ENCODE measurements at places on chromosomes 12 and 14.

- DNase-seq: no peak
Measured at GRCh38 chr14:102342238-102342637, 20.5 kb downstream of the CINP start.

DNA sequence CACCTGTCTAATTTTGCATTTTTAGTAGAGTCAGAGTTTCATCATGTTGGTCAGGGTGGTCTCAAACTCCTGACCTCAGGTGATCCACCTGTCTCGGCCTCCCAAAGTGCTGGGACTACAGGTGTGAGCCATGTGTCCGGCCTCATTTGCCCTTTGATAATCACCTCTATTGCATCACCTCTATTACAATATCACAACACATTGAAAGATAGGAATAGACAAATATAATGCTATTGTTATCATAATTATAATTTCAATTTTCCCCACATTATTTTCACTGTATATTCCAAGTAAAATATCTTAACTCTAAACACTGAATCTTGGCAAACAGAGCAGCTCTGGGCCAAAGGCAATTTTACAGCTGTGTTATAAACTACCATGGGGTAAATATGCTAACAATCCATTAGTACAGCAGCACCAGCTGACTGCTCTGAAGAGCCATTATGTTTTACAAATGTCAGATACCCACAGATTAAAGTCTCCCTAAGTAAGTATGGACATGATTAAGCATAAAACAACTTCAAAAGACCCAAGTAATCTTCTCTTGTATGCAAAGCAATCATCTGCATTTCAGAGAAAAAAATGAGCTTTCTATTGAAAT lies 173.2 kb downstream of the MED13L start:
- DNase-seq: no peak

DNA sequence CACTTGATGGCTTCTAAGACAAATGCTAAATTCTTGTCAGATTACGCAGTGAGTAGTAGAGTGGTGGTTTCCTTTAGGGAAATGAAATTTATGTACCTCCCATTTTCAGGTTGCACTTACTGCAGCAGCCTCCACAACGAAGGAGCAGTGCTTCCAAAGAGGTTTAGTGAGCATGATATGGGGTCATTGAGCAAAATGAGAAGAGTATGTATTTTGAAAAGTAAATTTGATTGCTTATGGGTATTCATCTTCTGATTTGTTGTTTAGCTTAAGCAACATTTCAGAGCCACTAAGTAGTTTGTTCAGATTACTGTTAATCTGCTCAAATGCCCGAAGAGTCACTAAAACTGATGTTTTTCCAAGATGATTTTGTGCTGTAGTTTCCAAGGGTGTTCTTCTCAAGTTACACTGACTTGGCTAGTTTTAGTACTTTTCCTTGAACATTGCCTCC lies 493.6 kb downstream of the PCNX1 start:
- DNase-seq: no peak

DNA sequence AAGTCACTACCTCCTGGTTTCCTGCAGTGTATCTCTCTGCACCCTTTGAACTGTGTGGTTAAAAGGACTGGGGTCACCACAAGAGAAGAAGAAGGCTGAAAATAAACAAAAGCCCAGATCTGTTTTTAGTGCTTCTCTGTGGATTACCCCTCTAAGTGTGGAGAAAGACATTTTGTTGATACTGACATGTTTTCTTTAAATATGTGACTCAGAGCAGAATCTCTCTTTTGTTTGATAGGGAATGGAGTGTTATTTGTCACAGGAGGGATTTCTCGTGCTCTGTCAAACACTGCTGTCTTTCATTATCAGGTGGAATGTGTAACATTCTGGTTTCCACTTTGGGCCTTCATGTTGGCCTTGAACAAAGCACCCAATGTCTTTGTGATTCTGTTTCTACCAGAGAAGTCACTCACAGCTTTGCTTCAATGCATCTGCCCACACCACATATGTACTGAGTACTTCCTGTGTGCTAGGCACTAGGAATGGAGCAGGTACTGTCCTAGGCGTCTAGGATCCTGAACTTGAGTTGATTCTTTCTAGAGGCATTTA lies 82.1 kb downstream of the PLXNC1 start:
- no peak for DNase-seq

DNA sequence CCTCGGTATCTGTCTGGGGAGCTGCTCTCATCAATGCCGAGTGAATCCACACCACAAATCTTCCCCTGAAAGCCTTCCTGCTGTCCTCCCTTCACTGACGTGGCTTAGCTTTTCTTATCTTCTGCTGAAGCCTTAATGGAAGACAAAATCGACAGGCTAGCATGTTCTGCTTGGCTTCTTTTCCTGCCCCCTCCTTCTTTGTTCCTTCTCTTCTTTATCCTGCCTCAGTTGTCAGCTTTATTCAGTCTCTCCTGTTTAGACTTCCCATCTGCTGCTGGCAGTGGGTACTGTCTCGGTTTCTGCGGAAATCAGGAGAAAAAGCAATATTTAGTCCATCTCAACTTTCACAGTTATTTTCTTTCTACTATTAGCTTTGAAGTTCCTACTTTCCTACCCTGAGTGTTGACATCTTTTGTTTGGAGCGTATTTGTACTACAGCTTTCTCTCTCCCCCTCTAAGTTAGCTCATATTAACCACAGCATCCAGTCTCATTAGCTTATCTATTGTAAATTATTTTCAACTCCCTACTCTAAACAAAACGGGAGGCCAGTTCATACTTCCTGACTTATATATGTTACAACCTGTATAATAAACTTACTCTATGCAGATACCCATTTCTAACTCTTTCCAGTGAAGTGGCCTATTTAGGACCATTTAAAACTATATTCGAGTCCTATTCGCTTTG lies 226.0 kb downstream of the DACT1 start:
- no peak for DNase-seq

GRCh38 chr14:92204792-92205191 lies 83.0 kb downstream of the CPSF2 start:
- DNase-seq: no peak

DNA sequence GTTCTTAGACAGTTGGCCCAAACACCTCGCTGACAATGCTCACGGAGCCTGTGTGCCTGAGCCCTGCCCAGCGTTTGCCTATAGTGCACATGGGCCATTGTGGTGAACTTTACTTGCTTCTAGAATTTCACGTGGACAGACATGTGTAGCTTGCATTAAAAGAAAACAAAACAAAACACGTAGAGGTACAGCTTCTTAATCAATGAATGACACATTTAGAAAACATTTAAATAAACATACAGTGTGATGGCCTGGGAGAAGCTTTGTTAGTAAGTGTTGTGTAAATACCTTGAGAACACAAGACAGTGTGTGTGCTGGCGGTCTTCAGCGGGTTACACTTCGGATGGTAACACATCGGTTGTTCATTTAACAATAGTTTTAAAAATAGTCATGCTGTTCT lies 38.1 kb downstream of the SMOC1 start:
- DNase-seq: no peak

DNA sequence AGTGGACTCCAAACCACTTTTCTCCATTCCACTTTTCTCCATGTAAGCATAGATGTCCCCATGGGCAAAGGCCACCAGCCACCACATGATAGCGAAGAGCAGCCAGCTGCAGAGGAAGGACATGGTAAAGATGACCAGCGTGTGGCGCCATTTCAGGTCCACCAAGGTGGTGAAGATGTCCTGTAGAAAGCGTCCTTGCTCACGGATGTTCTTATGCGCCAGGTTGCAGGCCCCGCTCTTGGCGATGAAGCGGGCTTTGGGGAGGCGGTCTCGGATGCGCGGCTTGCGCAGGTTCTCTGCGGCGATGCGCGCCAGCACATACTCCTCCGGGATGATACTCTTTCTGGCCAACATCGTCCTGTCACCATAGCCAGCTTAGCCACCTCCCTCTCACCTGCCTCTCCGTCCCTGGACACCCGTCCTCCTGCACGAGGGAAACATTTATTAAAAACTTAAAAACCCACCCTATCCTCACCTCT lies 1.2 kb downstream of the KCNJ8 start:
- no peak for DNase-seq

DNA sequence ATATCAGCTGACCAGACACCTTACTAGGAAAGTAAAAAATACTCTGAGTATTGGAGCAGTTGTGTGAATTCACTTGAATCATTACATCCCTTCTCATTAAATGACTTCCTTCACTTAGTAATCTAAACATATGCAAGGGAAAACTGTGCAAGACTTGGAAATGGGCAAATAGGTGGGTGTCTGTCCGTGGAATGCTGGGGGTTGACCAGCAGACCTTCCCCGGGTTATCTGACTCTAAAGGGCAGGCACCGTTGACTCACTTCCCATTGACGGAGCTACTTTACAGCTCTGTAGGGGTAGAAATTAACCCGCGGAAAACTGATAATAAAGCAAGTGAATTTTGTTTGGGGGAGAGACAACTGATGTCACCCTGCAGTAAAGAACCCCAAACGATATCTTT lies 199.3 kb downstream of the TTC7B start:
- DNase-seq: no peak

GRCh38 chr12:49403971-49404450 lies 36.7 kb downstream of the SPATS2 start:
- DNase-seq: no peak

- no peak for DNase-seq
Measured at GRCh38 chr12:108637222-108637971, 3.7 kb upstream of the SELPLG start.

DNA sequence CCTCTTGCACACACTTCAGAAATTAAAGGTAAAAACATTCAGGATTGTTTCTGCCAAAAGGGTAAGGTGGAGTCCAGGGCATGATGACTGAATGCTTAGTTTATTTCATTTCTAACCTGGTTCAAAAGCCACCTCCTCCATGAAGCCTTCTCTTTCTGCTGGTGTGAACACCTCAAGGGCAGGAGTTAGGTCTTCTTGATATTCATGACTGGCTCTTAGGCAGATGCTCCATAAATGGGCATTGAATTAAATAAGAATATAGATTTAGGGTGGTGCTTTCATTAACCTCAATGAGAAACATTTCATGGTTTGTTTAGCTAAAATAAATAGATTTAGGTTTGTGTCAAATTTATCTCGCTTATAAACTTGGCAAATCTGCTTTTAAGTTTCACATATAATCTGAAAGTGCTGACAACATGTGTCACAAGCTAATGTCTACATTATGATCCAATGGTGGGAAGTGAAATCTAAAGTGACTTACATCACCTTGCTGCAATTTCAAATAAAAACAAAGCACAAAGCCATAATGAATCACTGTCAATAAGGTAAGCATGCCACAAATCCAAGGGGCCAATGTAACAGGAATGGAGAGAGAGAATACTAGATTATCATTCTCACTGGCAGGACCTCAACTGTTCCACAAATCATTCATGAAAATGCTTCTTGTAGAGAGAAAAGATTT lies 72.7 kb upstream of the GRIP1 start:
- no peak for DNase-seq

- DNase-seq: no peak
Measured at GRCh38 chr14:37466003-37466622, 128.9 kb downstream of the FOXA1 start.

- DNase-seq: no peak
Measured at GRCh38 chr14:91364524-91365270, 52.9 kb downstream of the CCDC88C start.

DNA sequence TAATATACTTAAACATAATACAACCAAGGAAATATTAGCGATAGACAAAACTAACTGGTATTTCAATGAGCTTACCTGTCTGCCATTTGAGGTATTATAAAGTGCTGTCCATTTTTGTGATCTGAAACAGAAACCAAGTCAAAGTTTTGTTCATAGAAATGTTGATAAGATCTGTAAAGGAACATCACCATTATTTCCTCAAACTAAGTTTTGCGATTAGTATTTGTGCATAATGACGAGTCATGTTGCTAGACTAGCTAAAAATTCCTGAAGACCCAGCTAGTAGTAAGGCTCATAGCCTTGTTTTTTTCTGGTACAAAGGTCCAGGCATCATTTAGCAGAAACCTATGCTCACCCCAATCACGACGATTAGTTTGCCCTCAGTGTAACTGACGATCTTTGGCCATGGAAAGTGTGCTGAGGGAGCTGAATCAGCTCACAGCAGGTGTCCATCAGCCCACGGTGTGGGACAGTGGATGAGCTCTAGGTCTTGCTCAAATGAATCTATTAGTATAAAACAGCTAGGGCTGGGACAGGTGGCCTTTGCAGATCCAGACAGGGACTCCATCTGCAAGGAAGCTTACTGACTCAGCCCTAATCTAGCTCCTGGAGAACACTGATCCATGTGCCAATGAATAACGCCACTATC lies 28.7 kb downstream of the GIT2 start:
- DNase-seq: no peak

- DNase-seq: no peak
Measured at GRCh38 chr12:12534166-12534866, 28.3 kb downstream of the DUSP16 start.

DNA sequence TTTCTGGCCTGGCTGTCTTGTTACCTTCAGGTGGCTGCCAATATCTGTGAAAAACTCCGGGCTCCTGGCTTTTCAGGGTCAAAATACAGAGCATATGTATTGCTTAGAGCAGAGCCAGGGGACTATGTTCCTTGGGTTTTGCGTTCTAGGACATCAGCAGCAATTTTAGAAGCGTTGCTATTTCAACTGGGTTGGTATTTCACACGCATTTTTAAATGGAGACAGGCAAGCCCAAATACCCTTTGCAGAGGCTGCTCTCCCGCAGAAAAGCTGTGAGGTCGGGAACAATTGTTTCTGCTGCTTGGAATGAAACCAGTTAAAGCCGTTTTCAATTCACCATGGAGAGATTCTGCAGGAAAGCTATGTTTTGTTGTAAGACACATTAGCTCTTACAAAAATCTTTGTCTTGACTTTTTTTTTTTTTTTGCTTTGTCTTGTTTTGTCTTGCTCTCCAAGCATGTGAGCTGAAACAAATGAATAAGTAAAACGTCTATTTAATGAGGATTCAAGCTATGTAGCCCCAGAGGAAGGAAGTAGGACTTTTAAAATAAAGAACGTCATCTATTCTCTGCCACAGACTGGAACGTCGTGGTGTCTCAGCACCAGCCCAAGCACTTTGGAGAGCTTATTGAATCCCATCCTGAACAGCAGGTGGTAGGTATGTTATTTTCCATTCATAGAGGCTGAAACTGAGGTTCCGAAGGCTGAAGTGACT lies 181.0 kb upstream of the TBX3 start:
- no peak for DNase-seq

- no peak for DNase-seq
Measured at GRCh38 chr14:103625356-103626095, 3.5 kb upstream of the KLC1 start.

DNA sequence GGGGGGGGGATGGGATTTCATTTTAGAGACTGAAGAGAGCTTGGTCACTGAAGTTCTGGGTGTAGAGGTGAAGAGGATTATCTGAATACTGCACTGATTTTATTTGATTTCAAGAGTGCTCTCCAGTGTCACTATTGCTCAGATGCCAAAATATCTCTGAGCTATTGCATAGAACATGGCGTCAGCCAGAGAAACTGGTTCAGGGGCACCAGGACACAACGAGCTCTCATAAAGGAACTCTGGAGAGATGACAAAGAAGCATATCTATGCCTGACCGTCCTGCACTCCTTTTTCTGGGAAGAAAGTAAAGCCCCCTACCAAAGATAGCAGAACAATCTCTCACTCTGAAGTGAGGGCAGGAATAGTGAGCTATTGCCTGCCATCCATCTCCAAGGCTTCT lies 2.0 kb downstream of the SLC7A8 start:
- DNase-seq: no peak

Measured in stimulated activated CD4-positive, alpha-beta T cell treated with anti-CD3 and anti-CD28 coated beads, TNF-alpha, amount 100 ng/mL, for 1 hour (primary cell).